ENCODE measurements at places on chromosomes 16 and 17. TPM values are rescaled to one million over a fixed set of nuclear protein-coding genes. Genes with fewer than 3 reads are reported as not detected.

PAFAH1B1 gene
- total RNA-seq = 142 TPM

MYOCD gene
- not detected for total RNA-seq

PYY gene
- total RNA-seq = not detected

MT3 gene
- total RNA-seq = 4.8 TPM

RAB34 gene
- 9.8 TPM for total RNA-seq

SULT1A1 gene
- total RNA-seq = 13.2 TPM

CLDN7 gene
- 0.76 TPM for total RNA-seq

TP53TG3B gene
- total RNA-seq = not detected

MYH2 gene
- total RNA-seq = not detected

RGS11 gene
- total RNA-seq = not detected

ITGAD gene
- total RNA-seq = not detected

PSME3IP1 gene
- total RNA-seq = 112 TPM

SGSH gene
- 43.3 TPM for total RNA-seq

PTGES3L gene
- total RNA-seq = 0.38 TPM

EMP2 gene
- not detected for total RNA-seq

MMP2 gene
- total RNA-seq = not detected

ADGRG3 gene
- not detected for total RNA-seq

SLC5A10 gene
- not detected for total RNA-seq

KCNH6 gene
- not detected for total RNA-seq

PRSS36 gene
- 3.6 TPM for total RNA-seq

HES7 gene
- 0.28 TPM for total RNA-seq

IL34 gene
- total RNA-seq = not detected

KRT9 gene
- not detected for total RNA-seq

KRT36 gene
- not detected for total RNA-seq

HNF1B gene
- not detected for total RNA-seq

SULT1A4 gene
- total RNA-seq = 2.1 TPM

CACNG3 gene
- total RNA-seq = not detected

CDH1 gene
- total RNA-seq = not detected

CIAO2B gene
- total RNA-seq = 84.4 TPM

CNEP1R1 gene
- 21.4 TPM for total RNA-seq

NPIPB8 gene
- total RNA-seq = not detected

CPNE7 gene
- 3.6 TPM for total RNA-seq

FAM20A gene
- not detected for total RNA-seq

OR1A2 gene
- total RNA-seq = not detected

KREMEN2 gene
- not detected for total RNA-seq

KRTAP1-5 gene
- total RNA-seq = not detected

CDK3 gene
- total RNA-seq = 6.9 TPM

CFDP1 gene
- total RNA-seq = 37.9 TPM

FMNL1 gene
- total RNA-seq = 388 TPM
